ENCODE measurements at places on chromosomes 2 and 18.

DNA sequence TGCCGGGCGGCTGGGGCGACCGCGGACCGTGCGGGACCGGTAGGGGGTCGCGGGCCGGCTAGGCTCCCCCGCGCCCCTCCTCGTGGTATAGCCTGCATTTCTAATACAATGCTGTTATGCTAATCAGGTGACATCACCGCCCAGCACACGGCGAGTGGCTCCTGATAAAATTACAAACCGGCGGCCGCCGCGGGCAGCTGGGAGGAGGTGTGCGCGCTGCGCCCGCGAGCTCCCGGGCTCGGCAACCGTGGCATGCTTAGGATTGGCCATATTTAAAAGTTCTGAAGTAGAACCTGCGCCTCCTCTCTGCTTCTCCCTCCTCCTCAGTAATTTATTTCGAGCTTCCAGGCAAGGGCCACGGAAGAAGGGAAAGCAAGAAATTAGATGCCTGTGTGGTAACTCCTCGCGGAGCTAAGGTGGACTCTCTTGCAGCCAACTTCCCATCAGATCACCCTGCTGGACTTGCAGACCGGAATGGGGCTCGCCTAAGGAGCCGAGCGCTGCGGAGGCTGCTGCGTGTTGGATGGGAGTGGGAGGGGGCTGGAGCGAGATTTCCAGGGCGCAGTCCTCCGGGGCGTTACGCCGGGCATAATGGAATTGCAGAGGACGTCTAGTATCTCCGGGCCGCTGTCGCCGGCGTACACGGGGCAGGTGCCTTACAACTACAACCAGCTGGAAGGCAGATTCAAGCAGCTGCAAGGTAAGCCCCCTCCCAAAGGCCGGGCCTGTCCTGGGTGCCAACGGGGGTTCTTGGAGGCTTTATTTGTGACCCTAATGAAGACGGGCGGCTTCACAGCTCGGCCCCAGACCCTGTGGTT, 102.3 kb downstream of the SPTBN1 start:
- DNase-seq = peak; percentile 80

DNA sequence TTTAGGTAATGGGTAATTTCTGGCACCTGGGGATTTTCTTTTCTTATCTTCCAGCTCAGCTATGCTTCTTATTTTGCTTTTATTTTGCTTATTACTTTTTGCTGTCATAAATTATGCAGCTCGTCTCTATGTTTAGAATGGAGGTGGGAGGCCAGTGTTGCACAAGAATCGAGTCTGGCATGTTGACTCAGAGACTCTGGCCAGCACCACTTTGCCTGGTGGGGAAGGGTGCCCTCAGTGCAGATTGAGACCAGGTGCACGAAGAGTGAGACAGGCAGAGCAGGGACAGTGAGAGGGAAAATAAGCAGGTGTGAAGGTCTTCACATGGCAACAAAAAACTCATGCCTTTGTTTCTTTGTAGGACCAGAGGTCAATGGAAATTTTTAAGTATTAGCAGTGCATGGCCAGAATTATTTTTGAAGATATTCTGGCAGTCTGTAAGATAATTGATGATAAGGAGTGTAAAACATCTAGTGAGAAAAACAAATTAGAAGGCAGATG, 59.2 kb upstream of the SLC5A7 start:
- DNase-seq = no peak

- DNase-seq = no peak
Measured at GRCh38 chr2:79717364-79718007, 204.6 kb downstream of the CTNNA2 start.

- no peak for DNase-seq
Measured at GRCh38 chr2:205719847-205720246, 37.5 kb downstream of the NRP2 start.

- DNase-seq = no peak
Measured at GRCh38 chr2:127065299-127065939, 41.5 kb downstream of the BIN1 start.

DNA sequence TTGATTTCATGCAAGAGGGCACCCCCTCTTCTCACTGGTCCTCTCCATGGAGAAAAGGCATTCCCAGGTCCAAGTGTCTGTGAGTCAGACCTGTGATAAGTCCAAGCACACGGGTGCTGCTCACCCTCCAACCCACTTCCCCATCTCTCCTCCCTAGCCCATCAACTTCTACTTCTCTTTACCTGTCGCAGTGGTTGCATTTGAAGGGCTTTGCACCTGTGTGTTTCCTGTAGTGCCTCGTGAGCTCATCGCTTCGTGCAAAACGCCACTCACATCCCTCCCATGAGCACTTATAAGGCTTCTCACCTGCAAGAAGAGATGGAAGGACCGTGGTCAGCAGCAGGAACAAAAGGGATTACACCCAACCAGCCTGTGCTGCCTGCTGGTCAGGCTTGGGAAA, 77.5 kb downstream of the KLF7 start:
- peak; percentile 40 for DNase-seq

- no peak for DNase-seq
Measured at GRCh38 chr2:176508984-176509740, 239.9 kb downstream of the MTX2 start.

- DNase-seq = no peak
Measured at GRCh38 chr2:200086911-200087310, 131.5 kb downstream of the MAIP1 start.

DNA sequence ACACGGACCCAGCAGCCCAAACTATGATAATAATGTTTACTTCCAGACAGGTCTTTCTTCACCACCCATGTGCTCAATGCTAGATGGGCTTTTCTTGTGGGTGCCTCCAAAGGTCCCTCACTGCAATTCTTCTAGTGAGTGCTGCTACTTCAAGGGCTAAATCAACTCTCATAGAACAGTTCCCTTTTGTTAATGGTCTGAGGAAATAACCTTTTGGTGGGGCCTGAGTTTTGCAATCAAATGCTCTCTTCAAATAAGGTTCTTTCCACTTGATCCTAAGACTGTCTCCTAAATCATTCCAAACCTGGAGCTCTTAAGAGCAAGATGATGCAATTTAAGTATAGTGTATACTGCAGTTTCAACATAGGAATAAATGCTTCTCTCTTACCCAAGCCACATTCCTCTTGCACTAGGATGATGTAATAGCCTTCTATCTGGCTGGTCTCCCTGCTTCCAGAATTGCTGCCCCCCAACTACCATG, 6.0 kb downstream of the NEMP2 start:
- no peak for DNase-seq

DNA sequence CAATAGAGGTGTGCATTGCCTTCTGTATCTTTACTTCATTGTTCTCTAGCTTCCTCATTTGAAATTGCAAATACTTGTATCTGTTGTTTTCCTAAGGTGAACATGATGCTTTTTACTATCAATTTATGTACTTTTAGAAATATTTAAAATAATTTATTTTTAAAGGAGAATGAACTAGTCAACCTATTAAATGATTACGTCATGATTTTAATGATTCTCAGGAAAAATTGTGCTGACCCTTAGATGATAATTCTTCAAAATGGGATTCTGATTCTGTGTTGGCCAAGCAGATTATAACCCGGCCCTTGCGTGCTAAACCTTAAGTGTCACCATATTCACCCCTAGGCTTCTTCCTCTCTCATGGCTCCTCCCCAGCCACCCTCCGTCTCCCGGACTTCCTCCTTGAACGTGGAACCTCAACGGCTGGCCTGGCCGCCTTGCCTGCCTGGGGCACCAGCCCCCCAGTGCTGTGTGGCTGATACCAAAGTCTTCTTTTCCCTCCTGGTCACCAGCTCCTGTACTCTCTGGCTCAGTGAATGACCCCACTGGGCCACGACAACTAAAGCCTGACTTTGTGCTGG, 292.0 kb downstream of the GBX2 start:
- DNase-seq = no peak
